ENCODE measurements at places on chromosomes 3 and 15.

- DNase-seq: no peak
Observed at GRCh38 chr3:109643590-109643989, 306.2 kb upstream of the DPPA4 start.

DNA sequence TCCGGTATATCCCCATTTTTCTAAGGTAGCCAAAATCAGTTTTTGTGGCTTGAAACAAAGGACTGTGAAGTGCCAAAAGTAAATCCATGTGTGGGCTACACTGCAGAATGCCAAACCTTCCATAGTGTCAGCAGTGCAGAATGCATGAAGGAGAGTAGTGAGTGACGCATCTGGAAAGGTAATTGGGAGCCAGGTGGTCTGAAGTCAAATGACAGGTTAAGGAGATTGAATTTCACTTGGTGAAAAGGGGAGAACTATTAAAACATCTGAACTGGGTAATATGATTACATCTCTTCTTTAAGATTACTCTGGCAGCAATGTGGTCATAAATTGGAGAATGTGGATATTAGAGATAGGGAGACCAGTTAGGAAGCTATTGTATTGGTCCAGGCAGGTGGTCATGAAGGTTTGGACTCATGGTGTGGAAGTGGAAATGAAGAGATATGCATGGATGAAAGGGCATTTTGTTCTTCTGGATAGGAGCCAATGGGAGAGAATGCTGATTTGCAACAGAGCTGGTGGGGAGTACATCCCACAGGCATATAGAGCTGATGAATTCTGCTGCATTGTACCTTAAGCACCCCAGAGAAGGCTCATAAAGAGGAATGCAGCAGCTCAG is 118.2 kb downstream of the ECT2 start:
- DNase-seq: no peak

GRCh38 chr3:87009271-87009670 is 18.3 kb upstream of the VGLL3 start:
- no peak for DNase-seq

GRCh38 chr15:91555312-91555711 is 298.2 kb upstream of the SLCO3A1 start:
- DNase-seq: no peak

- DNase-seq: no peak
Observed at GRCh38 chr15:70098153-70098460, 390 bp upstream of the TLE3 start.

DNA sequence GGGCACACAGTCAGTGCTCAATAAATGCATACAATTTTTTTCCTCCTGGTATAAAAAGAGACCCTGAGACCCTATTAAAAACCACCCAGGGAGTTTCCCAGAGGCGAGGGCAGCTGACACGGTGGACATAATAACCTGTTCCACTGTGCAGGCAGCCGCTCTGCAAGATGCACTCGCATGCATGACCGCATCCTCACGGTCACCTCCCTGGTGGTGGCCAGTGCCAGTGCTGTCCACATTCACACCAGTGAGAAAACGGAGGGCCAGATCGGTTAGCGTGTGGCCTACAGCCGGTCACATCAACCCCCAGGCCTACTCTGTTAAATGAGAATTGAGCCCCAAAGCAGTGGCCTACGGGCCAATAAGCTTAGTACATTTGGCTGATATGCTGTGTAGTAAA is 24.8 kb downstream of the SH3BP5 start:
- DNase-seq: no peak

GRCh38 chr3:152123457-152123856 is 145.3 kb upstream of the MBNL1 start:
- DNase-seq: no peak

- no peak for DNase-seq
Observed at GRCh38 chr3:67377299-67377698, 277.1 kb downstream of the SUCLG2 start.

DNA sequence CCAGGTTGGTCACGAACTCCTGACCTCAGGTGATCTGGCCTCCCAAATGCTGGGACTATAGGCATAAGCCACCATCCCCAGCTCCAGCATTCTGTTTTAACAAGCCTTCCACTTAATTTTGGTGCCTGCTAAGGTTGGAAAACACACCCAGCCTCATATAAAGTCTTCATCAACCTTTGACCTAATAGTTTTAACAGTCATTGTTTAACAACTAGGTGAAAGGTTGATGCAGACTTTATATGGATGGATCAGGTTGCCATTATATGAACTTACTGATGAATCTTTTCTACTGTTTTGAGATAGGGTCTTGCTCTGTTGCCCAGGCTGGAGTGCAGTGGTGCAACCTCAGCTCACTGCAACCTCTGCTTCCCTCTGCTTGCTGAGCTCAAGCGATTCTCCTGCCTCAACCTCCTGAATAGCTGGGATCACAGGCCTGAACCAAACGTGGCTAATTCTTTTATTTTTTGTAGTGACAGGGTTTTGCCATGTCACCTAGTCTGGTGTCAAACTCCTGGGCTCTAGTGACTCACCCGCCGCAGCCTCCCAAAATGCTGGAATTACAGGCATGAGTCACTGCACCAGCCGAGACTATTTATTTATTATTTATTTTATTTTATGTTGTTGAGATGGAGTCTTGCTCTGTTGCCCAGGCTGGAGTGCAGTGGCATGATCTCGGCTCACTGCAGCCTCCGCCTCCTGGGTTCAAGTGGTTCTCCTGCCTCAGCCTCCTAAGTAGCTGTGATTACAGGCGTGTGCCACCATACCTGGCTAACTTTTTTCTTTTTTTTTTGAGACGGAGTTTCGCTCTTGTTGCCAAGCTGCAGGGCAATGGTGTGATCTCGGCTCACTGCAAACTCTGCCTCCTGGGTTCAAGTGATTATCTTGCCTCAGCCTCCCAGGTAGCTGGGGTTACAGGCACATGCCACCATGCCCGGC is 3.1 kb upstream of the RPAP1 start:
- no peak for DNase-seq

DNA sequence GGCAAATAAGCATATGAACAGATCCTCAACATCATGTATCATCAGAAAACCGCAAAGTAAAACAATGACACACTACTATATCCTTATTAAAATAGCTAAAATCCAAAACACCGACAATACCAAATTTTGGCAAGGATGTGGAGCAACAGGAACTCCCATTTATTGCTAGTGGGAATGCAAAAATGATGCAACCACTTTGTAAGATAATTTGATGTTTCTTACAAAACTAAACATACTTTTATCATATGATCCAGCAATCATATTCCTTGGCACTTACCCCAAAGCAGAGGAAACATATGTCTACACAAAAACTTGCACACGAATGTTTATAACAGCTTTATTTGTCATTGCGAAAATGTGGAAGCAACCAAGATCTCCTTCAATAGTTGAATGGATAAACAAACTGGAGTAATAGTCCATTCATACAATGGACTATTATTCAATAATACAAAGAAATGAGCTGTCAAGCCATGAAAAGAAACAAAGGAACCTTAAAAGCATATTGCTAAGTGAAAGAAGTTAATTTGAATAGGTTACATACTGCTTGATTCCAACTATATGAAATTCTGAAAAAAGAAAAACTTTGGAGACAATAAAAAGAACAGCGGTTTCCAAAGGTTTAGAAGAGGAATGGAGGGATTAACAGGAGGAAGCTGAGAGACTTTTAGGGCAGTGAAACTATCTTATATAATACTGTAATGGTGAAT is 172.0 kb downstream of the VPS13C start:
- no peak for DNase-seq

DNA sequence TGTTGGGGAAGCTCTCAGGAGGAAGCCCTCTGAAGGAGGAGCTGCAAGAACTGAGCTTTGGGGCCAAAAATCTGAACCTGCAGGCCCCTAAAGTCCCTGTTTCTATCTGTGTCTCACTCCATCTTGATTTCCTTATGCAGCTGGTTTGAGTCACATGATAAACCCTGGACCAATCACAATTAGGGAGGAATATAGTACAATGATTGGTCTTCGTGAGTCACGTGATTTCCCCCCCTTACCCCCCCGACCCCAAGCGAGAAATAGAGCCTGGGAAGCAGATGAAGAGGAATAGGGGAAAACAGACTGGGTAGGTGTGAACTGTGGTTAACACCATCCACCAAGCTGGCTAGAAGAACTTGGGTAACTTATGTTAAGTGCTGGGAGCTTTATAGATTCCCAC is 12.9 kb downstream of the CRABP1 start:
- no peak for DNase-seq

All from CD4-positive, alpha-beta T cell treated with Interleukin-1 beta for 1 hour (primary cell).